ENCODE measurements at places on chromosomes 12 and 14. TPM values are rescaled to one million over a fixed set of nuclear protein-coding genes. Genes with fewer than 3 reads are reported as not detected.

DNA sequence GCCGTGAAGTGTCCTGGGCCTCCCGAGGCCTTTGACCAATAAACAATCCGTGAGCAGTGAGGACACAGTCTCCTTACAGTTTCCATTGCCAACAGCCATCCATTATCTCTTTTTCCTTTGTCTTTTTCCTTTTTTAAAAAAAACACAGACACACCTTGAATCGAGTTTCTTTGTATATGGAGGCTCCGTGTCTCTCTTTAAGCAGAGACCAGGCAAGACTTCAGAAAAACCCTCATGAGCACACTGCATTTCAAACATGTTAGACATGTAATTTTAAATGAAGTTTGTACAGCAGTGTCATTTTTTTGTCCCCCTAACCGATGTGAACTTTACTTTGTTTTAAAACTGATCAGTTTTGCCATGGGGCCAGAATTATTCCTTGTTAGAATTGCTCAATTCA is 111.1 kb downstream of the SPTSSA start:
- H3K27ac ChIP-seq, result no peak overlapping the region
- no peaks in the 10 kb centered on the region for H3K4me1 ChIP-seq
- H3K4me3 ChIP-seq, result no peak overlapping the region
- no peaks in the 10 kb centered on the region for H3K36me3 ChIP-seq

DNA sequence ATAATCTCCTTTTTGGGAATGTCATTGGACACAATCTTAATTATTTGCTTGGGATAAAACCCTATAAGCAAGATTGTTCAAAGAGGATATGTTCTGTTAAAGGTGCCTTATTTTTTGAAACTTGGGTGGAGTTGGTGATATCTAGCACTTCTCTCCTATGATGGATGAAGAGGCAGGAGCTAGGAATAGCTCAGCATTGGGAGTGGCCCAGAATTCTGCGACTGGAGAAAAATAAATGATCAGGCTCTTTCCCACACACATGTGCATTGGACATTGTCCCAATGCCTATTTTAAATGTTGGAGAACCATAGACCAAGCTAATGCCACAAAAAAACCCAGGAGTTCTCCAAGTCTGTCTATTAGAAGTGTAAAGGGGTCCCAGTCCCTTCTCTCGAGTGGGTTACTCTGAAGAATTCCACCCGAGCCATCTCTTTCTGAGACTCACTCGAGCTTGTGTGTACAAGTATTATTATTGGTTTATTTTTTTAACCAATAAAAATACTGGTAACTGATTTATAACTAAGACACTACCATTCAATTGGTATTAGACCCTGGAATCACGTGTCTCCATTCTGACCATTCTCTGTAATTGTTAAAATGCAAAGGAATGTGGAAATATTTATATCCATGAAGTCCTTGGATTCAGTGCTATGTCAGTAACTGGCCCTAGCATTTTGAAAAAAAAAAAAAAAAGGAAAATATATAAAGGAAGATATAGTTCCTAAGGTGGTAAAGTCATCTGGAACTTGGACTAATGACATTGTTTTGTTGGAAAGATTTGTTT is 437.5 kb upstream of the TMEM132C start:
- no peak overlapping the region for H3K4me3 ChIP-seq
- no peaks in the 10 kb centered on the region for H3K36me3 ChIP-seq
- no peaks in the 10 kb centered on the region for H3K27me3 ChIP-seq
- H3K4me1 ChIP-seq, result no peaks in the 10 kb centered on the region
- no peak overlapping the region for H3K27ac ChIP-seq

DNA sequence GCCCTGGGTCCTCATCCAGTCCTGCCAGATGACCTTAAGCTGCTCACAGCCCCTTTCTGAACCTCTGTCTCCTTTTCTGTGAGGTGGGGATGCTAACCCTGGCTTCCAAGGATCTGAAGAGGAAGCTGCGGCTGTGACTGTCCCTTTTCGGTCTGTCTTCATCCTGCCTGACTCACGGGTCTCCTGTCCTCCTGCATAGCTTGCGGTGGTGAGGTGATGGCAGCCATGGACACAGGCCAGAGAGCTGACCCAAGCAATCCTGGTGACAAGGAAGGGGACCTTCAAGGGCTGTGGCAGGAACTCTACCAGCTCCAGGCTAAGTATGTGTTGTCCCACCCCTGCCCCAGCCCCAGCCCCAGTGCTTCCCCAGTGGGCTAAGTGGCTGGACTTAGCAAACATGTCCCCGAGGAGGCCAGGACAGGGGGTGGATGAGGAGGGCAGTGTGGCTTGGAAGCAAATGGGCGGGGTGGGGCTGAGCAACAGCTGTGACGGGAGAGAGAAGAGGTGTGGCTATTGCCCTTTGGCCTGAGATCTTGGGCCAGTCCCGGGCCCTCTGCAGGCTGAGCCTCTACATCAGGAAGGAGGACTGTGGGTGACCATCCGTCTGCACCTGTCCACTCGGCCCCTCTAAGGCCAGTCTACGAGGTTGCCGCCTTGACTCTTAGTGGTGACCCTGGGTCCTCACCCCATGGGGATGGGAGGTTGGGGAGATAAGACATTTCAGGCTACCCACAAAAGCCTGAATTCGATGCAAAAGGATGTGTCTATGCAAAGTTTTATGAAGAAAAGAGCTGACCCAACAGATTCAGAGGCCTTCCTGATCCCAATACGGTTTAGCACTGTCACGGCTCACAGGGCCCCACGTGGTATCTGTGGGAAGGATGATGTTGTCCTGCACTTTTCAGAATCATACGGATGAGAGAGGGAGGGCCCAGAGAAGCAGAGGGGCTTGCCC is 1.1 kb downstream of the CCDC197 start:
- peaks cover 12% of the 10 kb centered on the region for H3K4me1 ChIP-seq
- H3K36me3 ChIP-seq, result no peaks in the 10 kb centered on the region
- DNase-seq, result no peak
- no peak overlapping the region for H3K27ac ChIP-seq

Gene BIN2
- 235 TPM for total RNA-seq

Gene GRIP1
- total RNA-seq, result 3.6 TPM

GRCh38 chr14:72686832-72687231 is 207.1 kb downstream of the DPF3 start:
- no peaks in the 10 kb centered on the region for H3K36me3 ChIP-seq
- H3K27ac ChIP-seq, result no peak overlapping the region
- no peak for DNase-seq
- H3K27me3 ChIP-seq, result no peaks in the 10 kb centered on the region

Gene PRB3
- not detected for total RNA-seq

GRCh38 chr14:92515546-92516343 is 2.2 kb downstream of the RIN3 start:
- no peaks in the 10 kb centered on the region for H3K36me3 ChIP-seq
- DNase-seq, result no peak
- H3K4me1 ChIP-seq, result peaks cover 74% of the 10 kb centered on the region
- no peak overlapping the region for H3K4me3 ChIP-seq
- H3K27ac ChIP-seq, result peak overlapping the region; percentile 54
- H3K27me3 ChIP-seq, result no peaks in the 10 kb centered on the region

DNA sequence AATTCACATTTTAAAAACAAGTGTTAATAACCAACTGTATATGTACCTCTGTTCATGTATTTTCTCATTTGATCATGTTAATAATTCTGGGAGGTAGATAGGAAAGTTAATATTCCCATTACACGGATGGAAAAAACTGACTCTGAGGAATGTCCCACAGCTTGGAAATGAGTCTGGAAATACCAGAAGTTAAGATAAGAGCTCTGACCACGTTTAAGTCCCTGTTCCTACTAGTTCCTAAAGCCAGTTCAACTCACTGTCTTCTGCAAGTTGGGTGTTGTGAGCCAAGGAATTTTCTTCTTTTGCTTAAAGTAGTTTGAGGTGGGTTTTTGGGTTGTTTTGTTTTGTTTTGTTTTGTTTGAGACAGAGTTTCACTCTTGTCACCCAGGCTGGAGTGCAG is 104.5 kb downstream of the TMEM30B start:
- peaks cover 10% of the 10 kb centered on the region for H3K27me3 ChIP-seq
- H3K27ac ChIP-seq, result no peak overlapping the region
- DNase-seq, result no peak
- H3K4me3 ChIP-seq, result no peak overlapping the region
- H3K36me3 ChIP-seq, result no peaks in the 10 kb centered on the region

Gene SRGAP1
- 0.07 TPM for total RNA-seq

Gene KIF5A
- 0.83 TPM for total RNA-seq

DNA sequence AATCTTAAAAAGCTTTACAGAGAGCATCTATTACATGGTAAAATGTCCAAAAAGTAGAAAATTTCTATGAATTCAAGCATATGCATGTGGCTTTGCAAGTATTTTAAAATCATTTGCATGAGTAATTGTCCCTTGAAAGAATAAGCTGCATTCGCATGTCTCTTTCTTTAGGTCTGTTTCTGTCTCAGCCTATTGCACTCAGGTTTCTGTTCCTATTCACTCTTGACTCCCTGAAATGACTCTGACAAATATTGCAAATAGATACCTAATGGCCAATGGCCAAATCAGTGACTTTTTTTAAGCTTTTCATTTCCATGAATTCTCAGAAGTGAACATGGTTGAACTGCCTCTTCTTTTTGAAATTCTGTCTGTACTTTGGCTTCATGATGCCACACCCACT is 6.4 kb upstream of the TTC8 start:
- H3K27me3 ChIP-seq, result peaks cover 3% of the 10 kb centered on the region
- no peaks in the 10 kb centered on the region for H3K4me1 ChIP-seq

DNA sequence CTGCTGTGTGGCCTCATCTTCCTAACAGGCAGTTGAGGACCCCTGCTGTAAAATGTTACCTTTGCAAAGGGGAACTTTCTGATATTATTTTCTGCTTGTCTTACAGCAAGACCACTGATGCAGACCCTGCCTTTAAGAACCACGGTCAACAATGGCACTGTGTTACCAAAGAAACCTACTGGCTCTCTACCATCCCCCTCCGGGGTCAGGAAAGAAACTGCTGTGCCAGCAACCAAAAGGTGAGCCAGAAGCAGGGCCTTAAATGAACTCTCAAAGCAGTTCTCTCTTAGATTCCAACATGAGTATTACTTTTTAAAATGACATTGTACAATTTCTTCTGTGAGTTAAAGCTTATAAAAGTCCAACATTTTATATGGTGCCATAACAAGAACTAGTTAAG is 72.2 kb downstream of the EML1 start:
- no peaks in the 10 kb centered on the region for H3K4me1 ChIP-seq
- DNase-seq, result no peak
- H3K36me3 ChIP-seq, result no peaks in the 10 kb centered on the region
- no peak overlapping the region for H3K27ac ChIP-seq

DNA sequence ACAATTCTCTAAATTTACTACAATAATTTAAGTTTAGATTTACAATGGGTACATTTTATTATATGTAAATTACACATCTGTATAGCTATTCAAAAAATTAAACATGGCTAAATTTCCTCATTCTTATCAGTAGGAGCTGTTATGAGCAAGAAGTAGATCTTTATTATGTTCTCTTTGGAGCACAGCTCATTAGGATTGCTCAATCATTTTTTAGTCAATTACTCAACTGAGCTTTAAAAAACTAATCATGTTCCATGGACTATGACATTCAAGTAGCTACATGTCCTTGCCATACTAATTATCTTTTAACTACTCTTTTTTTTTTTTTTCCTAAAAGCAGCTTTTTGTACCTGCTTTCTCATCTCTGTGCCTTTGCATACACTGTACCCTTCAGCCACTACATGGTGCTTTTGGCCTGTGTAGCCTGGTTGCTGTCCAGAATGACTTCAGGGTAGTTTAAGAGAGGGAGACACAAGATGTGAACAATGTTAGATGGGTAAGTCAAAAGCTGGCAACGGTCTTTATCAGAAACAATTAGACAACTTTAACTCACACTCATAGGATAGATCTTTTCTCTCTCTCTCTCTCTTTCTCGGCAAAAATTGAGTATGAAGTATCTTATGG is 69.0 kb downstream of the SSPN start:
- H3K4me3 ChIP-seq, result no peak overlapping the region
- no peak overlapping the region for H3K27ac ChIP-seq
- DNase-seq, result no peak
- no peaks in the 10 kb centered on the region for H3K36me3 ChIP-seq
- no peaks in the 10 kb centered on the region for H3K27me3 ChIP-seq

Gene AICDA
- 0.35 TPM for total RNA-seq

GRCh38 chr14:55157080-55157479 is 28.0 kb downstream of the LGALS3 start:
- H3K36me3 ChIP-seq, result no peaks in the 10 kb centered on the region
- H3K27ac ChIP-seq, result no peak overlapping the region
- no peaks in the 10 kb centered on the region for H3K4me1 ChIP-seq
- DNase-seq, result no peak
- H3K27me3 ChIP-seq, result no peaks in the 10 kb centered on the region
- no peak overlapping the region for H3K4me3 ChIP-seq

DNA sequence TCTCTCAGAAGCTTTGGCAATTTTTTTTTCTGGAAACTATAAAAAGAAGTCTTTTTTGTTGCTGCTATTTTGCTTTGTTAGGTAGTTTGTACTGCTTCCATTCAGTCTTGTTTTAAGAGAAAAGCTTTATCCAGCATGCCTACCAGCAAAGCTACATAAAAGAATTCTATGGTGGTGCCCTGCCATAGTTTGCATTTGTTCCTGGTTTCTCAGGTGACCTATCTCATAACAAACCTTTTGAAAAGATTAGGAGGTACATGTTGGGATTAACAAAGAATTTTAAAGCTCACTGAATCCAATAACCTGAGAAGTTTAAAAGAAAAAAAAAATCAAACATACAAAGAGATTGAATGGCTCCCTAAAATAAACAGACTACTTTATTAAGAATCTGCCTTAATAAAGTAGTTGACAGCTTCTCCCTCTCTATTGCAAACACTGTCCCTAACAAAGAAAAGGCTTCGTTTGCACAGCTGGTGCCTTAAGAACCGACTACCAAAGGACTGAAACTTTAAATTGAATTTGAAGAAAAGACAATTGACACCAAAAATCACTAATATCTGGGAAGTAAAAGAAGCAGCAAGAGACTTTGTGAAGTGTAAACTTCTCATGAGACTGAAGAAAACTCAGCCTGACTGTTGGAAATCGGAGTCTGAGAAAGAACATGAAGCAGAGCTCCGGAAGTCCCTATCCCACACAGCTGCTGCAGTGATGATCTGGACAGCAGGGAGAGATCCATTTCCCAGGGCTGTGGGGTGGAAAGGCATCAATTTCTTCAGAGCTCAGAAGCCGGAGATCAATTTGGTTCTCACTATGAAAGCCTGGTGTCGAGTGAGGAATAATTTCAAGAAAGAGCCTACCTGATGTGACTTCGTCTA is 102.7 kb upstream of the PLEKHA5 start:
- H3K27ac ChIP-seq, result no peak overlapping the region
- no peaks in the 10 kb centered on the region for H3K4me1 ChIP-seq
- H3K27me3 ChIP-seq, result peaks cover 2% of the 10 kb centered on the region
- no peaks in the 10 kb centered on the region for H3K36me3 ChIP-seq
- H3K4me3 ChIP-seq, result no peak overlapping the region
- DNase-seq, result no peak

GRCh38 chr14:99249389-99249788 is 22.6 kb downstream of the BCL11B start:
- no peak overlapping the region for H3K4me3 ChIP-seq
- no peak for DNase-seq
- no peaks in the 10 kb centered on the region for H3K27me3 ChIP-seq
- peaks cover 98% of the 10 kb centered on the region for H3K4me1 ChIP-seq
- peaks cover 8% of the 10 kb centered on the region for H3K36me3 ChIP-seq
- H3K27ac ChIP-seq, result peak overlapping the region; percentile 99
